GM12892 (cell line): ENCODE measurements at places on chromosomes 4 and X.

DNA sequence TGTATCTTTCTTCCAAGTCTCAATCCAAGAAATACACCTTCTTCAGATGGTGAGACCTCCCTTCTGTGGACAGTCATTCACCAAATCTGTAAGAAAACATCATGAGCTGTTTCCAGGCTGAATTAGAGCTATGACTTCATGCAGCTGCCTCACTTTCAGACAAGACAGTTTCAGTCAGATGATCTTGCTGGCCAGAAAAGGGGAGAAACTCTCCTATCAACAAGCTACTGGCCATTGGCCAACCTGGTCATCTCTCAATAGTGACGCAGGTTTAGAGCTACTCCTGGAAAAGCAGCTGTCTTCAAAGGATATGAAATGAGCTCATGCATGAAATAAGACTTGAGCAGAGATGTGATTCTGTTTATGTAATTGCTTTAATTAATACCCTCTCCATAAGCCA is 69.6 kb upstream of the NDP start:
- no peak for DNase-seq

DNA sequence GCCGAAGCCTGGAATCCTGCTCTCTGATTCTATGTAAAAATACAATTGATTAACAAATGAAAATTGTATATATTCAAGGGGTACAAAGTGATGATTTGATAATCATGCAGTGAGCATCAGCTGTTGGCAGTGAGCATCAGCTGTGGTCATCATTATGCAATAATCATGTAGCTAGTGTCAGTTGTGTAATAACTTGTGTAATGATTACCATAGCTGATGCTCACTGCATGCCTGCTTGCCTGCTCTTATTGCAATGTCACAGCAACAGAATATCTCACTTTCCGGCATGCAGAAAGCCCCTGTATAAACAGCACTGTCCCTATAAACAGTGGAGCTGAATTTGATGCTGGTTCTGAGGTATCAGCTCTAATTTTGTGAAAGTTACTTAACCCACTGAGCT is 46.8 kb downstream of the SULT1B1 start:
- DNase-seq, result no peak

- no peak for DNase-seq
These were observed 43.3 kb downstream of the RPS3A start for GRCh38 chr4:151142758-151143157.

GRCh38 chrX:135974279-135974856 is 580 bp upstream of the MMGT1 start:
- peak; percentile 48 for DNase-seq

DNA sequence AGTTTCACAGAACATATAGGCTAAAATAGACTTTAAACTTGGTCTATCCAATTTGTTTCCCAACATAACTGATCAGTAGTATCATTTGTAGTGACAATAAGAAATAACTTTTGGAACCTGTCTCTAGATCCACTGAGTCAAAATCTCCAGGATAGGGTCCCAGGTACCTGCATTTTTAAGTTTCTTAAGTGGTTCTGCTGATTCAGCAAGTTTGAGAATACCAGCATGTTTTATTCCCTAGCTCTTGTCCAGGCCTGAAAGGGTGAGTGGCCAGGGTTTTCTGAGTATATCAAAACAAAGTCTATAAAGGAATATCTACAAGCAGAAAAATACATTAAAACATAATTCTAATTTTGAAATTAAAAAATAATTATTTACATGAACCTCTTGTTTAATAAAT is 573.1 kb upstream of the POU3F4 start:
- DNase-seq, result no peak

DNA sequence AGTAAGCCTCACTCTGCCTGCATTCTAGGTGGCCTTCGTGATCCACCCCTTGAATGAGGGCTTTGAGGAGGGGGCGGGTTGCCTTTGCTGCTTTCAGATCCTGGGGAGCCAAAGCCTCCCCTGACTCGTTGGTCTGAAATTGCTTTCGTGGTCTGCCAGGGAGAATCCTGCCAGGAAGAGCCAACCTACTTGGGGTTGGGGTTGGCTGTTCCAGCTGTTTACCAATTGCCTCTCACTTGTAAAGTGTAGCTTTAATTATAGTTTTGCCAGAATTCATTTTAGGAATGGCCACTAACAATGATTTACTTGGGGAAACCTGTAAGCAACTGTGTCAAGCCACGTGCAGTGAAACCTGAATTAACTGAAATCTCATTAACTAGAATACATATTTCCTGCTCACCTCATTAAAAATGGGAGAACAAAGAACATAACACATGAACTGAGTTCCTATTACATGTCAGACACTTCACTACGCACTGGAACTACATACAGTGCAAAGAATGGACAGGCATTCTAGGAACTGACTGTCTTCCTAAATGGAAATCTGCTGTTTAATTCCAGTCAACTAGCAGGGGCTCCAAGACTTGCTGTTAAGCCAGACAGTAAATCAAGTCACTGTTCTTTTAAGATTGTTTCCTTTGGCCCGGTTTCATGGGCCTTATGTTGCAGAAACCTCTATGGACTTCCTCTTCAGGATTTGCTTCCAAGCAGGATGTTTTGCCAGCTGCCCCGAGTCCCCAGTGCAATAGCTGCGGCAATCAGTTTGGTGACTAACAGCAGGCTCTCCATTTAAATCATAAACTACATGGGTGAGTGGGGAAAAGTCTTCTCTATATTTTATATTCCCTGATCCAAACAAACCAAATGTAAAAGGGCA is 16.4 kb upstream of the NKRF start:
- no peak for DNase-seq

- no peak for DNase-seq
These were observed 394.2 kb downstream of the ARHGAP24 start for GRCh38 chr4:85869181-85869580.
